ENCODE measurements at places on chromosomes 1 and 21. TPM values are rescaled to one million over a fixed set of nuclear protein-coding genes. Genes with fewer than 3 reads are reported as not detected.

The C1QC gene
- total RNA-seq: 110 TPM

The DHRS3 gene
- total RNA-seq: 84.7 TPM

The C1orf94 gene
- total RNA-seq: not detected

The NMNAT2 gene
- total RNA-seq: 2.1 TPM

The EFHD2 gene
- 11.6 TPM for total RNA-seq

The ADCY10 gene
- total RNA-seq: 0.05 TPM

The AMY1B gene
- total RNA-seq: not detected

The KCNH1 gene
- total RNA-seq: not detected

Data from Right ventricle myocardium superior (tissue), 1 donor.